AG08395 (cell line): ENCODE measurements at places on chromosomes 11 and 22.

GRCh38 chr22:37053310-37054055 lies 1.9 kb downstream of the KCTD17 start:
- no peak for DNase-seq

- DNase-seq, result peak; percentile 62
Measured at GRCh38 chr11:122690801-122691548, 35.5 kb downstream of the UBASH3B start.

DNA sequence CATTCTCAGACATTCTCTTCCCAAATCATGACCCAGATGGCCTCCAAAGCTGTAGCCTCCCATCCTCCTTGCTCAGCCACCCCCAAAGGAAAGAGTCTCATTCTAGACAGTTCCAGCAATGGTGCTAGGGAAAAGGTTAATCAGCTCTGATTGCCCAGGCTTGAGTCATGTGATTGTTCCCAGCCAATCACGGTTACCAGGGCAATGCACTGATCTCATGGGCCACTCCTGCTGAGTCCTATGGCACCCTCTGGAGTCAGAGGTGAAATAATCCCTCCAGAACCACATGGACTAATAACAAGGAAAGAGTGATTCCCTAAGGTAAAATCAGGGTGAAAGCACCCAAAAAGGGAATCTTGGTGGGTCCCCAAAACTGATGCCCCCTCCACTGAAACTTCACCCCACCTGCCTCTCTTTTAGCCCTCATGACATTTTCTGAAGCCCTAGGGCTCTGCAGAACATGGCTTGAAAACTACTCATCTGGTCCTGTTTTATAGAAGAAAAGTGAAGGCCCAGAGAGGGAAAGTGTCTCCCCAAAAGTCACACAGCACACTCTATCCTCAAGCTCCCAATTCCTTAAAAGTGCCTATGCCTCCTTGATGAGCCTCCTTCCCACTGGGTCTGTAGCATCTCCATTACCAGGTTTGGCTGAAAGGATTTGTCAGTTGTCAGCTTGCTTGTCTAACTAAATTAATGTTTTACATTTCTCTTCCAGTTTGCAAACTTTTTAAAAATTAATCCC lies 203.7 kb downstream of the MN1 start:
- peak; percentile 35 for DNase-seq

DNA sequence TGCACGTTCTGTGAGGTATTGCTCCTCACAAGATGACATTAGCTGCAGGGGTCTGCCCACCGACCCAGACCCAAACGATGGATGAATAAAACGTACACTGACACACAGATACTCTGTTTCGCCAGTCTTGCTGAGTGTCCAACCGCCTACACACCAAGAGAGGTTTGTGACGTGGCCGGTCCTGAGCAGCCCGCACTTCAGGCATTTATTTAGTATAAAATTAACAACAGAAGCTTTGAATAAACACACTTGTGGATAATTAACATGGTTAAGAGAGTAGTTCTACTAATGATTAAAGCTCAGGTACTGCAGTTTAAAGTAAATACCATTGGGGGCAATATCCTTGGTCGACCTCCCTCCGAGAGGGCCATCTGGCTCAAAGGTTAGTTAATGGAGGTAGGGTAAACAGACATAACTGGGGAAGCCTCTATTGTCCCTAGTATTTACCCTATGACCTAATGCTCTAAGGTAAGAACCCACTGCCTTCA lies 75.7 kb downstream of the CCDC83 start:
- no peak for DNase-seq

DNA sequence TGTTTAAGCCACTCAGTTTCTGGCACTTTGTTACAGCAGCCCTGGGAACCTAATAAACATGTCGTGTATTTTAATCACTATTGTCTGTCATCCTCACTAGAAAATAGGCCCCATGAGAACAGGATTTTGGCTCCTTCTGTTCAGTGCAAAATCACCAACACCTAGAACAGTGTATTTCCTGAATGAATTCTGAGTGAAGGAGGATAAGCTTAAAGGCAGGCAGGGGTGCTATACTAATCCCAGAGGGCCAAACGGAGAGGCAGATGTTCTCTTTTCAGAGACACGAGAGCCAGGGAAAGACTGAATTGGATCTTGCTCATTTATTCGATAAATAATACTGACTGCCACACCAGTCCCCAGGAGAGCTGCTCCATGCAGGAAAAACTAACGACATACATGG lies 10.4 kb downstream of the SMCO4 start:
- DNase-seq, result no peak

GRCh38 chr22:39314251-39314971 lies 5.0 kb downstream of the RPL3 start:
- no peak for DNase-seq

DNA sequence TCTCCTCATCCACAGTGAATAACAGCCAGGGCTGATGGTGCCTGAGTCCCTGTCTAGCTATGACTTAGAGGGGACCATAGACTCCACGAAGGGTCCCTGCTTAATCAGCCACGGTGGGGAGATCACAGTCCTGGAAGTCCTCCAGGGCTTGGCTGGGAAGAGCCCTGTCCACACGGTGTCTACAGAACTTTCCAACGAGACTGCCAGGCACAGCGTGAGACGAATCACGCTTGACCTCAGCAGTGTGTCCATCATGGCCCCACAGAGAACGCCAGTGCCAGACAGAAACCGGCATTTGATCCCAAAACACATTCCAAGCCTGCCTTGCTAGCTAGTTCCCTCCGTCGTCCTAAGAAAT lies 143.4 kb downstream of the CRYBB2 start:
- no peak for DNase-seq

DNA sequence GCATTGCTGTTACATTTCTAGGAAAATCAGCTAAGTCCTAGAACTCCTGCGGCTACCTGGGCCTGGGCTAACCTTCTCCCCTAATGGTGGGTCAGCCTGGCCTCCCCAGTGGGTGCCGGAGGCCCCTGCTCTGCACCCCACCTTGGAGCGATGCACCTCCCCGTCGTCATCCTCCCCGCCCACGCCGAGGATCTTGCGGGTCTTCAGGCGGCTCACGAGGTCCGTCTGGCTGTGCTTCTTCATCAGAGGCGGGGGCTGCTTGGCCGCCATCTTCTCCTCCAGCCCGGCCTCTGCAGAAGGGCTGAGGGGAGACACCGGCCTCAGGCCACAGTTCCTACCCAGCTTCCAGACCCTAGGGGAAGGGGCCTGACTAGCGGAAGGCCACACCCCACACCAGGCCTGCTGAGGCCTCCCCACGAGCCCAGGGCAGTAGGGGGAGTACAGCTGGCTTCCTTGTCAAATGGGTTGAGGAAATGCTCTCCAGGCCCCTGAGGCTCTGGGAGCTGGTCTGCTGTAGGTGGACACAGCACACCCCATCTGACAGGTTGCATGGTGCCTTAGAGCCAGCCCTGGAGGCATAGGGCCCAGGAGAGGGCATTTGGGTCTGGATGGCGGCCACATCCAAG lies 12.5 kb downstream of the TP53I11 start:
- no peak for DNase-seq

GRCh38 chr11:19083166-19083565 lies 22.6 kb upstream of the MRGPRX2 start:
- DNase-seq, result no peak

DNA sequence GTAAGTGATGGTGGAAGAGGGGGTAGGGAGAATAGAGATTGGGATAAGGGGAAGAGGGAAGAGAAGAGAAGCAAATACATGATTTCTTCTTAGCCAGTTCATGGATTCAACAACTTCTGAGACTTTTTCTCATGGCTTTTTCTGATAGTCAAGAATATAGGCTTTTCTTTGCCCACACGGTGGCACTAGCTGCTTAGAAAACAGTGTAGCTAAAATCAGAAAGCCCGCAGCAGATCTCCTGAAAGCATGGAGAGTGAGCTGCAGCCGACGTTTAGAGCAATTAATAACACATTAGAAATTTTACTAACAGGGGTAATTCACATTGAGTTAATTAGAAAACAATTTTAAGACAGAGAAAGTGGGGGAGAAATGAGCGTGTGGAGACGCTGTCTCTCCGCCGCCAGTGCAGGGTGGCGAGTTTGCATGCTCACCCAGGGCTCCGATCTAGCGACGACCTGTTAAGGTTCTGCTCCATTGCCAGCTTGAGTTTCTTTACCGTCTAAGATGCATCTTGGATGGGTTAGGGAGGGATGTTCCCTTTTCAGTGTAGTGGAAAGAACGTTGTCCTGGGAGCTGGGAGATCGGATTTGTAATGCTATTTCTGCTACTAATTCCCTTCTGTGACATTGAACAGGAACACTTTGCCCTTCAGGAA lies 3.3 kb upstream of the RAG1 start:
- peak; percentile 60 for DNase-seq

DNA sequence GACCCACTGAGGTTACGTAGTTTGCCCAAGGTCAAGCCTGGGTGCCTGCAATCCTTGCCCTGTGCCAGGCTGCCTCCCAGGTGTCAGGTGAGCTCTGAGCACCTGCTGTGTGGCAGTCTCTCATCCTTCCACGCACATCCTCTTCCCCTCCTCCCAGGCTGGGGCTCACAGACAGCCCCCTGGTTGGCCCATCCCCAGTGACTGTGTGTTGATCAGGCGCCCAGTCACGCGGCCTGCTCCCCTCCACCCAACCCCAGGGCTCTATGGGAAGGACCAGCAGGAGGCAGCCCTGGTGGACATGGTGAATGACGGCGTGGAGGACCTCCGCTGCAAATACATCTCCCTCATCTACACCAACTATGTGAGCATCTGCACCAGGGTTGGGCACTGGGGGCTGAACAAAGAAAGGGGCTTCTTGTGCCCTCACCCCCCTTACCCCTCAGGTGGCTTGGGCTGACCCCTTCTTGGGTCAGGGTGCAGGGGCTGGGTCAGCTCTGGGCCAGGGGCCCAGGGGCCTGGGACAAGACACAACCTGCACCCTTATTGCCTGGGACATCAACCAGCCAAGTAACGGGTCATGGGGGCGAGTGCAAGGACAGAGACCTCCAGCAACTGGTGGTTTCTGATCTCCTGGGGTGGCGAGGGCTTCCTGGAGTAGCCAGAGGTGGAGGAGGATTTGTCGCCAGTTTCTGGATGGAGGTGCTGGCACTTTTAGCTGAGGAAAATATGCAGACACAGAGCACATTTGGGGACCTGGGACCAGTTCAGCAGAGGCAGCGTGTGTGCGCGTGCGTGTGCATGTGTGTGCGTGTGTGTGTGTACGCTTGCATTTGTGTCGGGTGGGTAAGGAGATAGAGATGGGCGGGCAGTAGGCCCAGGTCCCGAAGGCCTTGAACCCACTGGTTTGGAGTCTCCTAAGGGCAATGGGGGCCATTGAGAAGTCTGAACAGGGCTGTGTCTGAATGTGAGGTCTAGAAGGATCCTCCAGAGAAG lies 1.6 kb downstream of the GSTP1 start:
- DNase-seq, result no peak
